Lower lobe of right lung (tissue), 2 donors: ENCODE measurements at places on chromosomes 13 and 19. TPM values are rescaled to one million over a fixed set of nuclear protein-coding genes. Genes with fewer than 3 reads are reported as not detected.
A peak's percentile ranks its signal among the peaks of the same experiment; 100 is the strongest.

DNA sequence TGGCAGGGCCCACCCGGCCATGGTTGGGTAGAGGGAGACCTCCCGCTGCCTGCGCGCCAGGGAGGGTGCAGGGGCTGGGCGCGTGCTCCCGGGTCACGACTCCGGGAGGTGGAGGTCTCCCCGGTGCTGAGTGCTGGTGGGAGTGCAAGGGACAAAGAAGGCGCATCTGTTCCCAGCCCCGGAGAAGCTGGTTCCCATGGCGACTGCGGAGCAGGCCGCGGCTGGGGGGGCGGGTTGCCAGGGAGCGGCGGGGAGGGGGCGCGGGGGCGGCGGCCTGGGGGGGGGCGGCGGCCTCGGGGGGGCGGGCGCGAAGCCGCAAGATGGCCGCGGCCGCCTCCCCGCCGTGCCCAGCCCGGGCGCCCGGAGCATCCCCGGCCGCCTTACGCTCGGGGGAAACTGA is 1.2 kb downstream of the CBARP start:
- H3K4me3 ChIP-seq = no peak overlapping the region
- H3K27ac ChIP-seq = no peak overlapping the region
- H3K36me3 ChIP-seq = no peaks in the 10 kb centered on the region
- peaks cover 9% of the 10 kb centered on the region for H3K27me3 ChIP-seq
- H3K4me1 ChIP-seq = peaks cover 48% of the 10 kb centered on the region

DNA sequence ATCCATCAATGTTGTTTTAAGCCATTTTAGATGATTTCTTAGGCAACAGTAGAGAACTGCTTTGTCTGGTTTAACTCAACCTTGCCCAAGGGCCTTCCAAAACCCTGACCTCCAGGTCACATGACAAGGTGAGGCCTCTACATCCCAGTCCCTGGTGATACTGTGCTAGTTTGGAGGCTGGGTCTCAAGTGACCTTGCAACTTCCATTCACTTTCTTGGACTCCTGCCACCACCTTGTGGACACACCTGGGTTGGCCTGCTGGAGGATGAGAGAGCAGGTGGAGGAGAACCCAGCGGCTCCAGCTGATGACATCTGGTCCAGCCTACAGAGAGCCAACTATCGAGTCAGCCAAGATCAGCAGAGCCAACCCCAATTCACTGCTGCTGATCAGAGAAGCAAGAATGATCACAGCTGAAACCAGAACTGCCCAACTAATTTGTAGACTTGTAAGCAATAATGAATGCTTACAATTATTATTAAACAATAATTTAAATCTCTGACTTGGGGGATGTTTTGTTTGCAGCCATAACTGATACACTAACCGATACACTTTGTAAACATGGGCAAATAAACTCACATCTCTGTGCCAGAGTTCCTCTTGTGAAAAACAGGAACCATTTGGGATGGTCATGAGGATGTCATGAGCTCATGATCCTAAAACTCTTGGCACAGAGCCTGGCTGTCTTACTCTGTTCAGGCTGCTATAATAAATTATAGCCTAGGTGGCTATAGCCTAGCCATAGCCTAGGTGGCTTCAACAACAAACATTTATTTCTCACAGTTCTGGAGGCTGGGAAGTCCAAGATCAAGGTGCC is 11.5 kb downstream of the FAM187B start:
- H3K4me1 ChIP-seq = peaks cover 44% of the 10 kb centered on the region
- peak overlapping the region; percentile 46 for H3K27ac ChIP-seq
- no peak overlapping the region for H3K4me3 ChIP-seq
- no peaks in the 10 kb centered on the region for H3K27me3 ChIP-seq
- DNase-seq = no peak
- H3K36me3 ChIP-seq = no peaks in the 10 kb centered on the region

DNA sequence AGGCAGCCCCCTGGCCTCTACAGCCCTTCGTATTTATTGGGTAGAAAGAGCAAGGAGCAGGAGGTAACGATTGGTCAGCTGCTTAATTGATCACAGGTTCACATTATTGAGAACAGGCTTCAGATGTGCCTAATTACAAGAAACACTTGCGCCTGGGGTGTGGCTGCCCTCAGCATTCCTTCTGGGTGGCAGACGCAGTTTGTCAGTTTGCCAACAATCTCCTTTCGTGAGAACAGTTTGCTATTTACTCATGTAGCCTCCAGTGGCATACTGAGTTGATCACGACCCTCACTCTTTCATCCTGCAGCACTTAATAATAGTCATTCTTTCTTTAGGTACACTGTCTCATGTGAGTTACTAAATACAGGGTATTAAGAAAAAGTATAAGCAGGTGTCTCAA is 985.6 kb downstream of the SLITRK5 start:
- no peak for DNase-seq
- no peaks in the 10 kb centered on the region for H3K36me3 ChIP-seq
- no peak overlapping the region for H3K4me3 ChIP-seq
- H3K27me3 ChIP-seq = no peaks in the 10 kb centered on the region

Gene FUT1
- total RNA-seq = 13.2 TPM

DNA sequence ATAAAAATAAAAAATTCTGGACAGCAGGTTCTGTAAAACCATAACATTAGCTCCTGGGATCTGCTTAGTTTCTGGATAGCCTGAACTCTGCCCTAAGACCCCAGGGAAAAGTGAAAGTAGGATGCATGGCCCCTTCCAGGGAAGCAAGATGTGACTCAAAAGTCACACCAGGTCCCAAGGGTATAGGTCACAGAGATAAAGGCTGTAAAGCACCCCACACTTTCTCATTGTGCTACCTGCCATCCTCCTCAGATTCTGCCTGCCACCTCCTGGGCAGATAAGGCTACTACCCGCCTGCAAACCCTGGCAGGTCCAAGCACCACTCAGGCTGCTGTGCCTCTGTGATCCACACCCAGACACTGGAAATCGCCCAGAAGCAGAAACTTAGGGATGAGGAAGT is 20.6 kb downstream of the FFAR2 start:
- no peak overlapping the region for H3K27ac ChIP-seq
- no peaks in the 10 kb centered on the region for H3K27me3 ChIP-seq
- peaks cover 5% of the 10 kb centered on the region for H3K4me1 ChIP-seq
- H3K4me3 ChIP-seq = no peak overlapping the region

- peak overlapping the region; percentile 69 for H3K4me3 ChIP-seq
- no peaks in the 10 kb centered on the region for H3K27me3 ChIP-seq
- H3K27ac ChIP-seq = peak overlapping the region; percentile 95
- DNase-seq = no peak
Measured at GRCh38 chr13:52454459-52454819, 839 bp upstream of the CKAP2 start.

- H3K27me3 ChIP-seq = no peaks in the 10 kb centered on the region
- peaks cover 24% of the 10 kb centered on the region for H3K36me3 ChIP-seq
- no peak overlapping the region for H3K27ac ChIP-seq
- peak; percentile 78 for DNase-seq
Measured at GRCh38 chr19:3108775-3109174, 14.6 kb downstream of the GNA11 start.

Gene ZNF613
- 7.9 TPM for total RNA-seq

- no peaks in the 10 kb centered on the region for H3K4me1 ChIP-seq
- no peaks in the 10 kb centered on the region for H3K36me3 ChIP-seq
- no peak overlapping the region for H3K27ac ChIP-seq
Measured at GRCh38 chr13:53885997-53886396, 857.4 kb downstream of the OLFM4 start.

DNA sequence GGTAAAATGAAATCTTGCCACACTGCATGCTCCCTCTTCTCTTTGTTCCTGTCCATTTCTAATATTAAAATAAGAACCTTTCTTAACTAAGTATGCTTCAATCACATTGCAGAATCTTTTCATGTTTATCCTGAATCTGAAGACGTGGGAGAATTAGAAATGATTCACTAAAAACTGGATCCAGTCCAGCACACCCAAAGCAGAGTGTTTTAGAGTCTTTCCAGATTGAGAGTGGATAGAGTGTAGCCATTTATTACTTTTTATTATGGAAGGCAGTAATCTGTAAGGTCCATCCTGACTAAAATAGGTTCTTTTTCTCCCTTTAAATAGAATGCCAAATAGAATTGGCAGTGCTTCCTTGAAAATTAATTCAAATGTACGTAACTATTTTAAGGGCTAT is 453.5 kb downstream of the TDRD3 start:
- no peak overlapping the region for H3K27ac ChIP-seq
- no peaks in the 10 kb centered on the region for H3K4me1 ChIP-seq
- no peaks in the 10 kb centered on the region for H3K36me3 ChIP-seq
- no peak for DNase-seq
- no peaks in the 10 kb centered on the region for H3K27me3 ChIP-seq

DNA sequence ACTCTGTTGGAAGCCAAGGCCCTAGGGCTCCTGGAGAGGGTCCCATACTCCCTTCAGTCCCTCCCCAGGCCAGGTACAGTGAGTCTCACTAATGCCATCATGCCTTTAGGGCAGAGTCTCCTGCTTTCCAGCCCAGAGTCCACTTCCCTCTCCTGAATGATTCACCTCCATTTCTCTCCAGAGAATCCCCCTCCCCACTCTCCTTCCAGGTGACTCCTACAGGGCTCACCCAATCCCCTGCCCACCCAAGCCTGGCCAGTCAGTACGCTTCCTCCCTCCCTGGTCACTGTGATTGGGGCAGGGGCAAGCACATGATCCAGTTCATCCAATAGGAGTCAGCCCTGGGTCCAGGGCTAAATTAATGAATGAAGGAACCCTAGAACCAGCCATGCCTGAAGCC is 35.0 kb upstream of the PNMA8B start:
- peaks cover 15% of the 10 kb centered on the region for H3K4me1 ChIP-seq
- H3K4me3 ChIP-seq = no peak overlapping the region
- H3K27me3 ChIP-seq = peaks cover 9% of the 10 kb centered on the region
- no peaks in the 10 kb centered on the region for H3K36me3 ChIP-seq

GRCh38 chr13:68696907-68697306 is 1410.7 kb upstream of the ATXN8OS start:
- no peak overlapping the region for H3K4me3 ChIP-seq
- no peak for DNase-seq
- H3K27me3 ChIP-seq = no peaks in the 10 kb centered on the region
- no peaks in the 10 kb centered on the region for H3K4me1 ChIP-seq
